Motor neuron (in vitro differentiated cells): ENCODE measurements at places on chromosomes 13 and 19.

DNA sequence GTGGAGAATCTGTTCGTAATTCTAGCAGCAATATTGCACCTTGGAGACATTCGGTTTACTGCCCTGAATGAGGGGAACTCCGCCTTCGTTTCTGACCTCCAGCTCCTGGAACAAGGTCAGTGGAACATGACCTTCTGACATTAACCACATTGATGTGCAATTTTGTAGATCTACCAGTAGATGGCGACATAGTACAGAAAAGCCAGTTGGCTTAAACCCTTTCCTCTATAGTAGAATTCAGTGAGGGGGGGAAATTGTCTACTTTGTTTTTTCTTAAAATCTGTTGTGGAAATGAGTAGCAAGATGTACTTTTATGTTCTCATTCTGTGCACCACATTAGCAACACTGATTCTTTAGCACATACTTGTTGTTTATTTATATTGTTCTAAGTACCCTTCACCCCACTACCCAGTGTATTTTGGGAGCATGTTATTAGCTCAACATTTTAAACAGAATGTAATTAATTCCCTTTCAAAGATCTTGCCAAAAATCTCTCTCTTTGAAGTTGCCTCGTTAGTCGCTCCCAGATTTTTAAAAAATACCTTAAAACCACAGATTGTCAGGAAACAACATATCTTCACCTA, 332.2 kb downstream of the MYO16 start:
- ATAC-seq, result peak; percentile 76

DNA sequence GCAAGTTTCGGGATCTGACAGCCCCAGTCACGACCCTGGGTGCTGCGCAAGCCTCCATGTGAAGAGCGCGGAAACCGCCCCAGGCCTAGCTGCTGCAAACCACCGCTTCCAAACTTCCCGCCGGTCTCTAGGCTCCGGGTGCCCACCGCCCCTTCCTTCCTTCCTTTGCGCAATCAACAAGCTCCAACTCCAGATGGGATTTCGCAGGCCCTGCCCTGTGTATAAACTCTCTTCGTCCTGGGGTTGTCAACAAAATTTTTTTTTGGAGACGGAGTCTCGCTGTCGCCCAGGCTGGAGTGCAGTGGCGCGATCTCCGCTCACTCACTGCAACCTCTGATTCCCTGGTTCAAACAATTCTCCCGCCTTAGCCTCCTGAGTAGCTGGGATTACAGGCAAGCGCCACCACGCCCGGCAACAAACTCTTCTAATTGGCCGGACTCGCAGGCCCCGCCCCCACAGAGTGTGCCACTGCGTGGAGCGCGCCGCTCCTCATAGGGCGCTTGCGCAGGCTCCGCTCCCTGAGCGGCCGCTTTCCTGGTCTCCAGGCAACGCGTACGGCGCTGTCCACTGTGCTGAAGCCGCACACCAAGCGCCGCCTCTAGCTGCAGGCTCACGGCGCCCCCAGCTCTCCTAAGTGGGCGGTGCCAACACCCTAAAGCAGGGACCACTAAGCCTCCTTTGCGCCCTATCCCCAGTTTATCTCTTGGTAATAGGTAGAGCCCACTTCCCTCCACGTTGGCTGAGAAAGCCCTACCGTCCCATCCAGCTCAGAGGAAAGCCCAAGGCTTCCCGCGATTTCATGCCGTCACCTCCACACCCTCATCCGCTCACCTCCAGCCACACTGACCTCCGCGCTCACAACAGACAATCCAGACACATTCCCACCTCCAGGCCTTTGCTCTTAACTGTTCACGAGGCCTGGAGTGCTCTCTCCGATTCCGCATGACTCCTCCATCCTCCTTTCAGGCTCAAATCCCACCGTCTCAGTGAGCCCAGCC, 5.5 kb upstream of the QTRT1 start:
- peak; percentile 99 for ATAC-seq

DNA sequence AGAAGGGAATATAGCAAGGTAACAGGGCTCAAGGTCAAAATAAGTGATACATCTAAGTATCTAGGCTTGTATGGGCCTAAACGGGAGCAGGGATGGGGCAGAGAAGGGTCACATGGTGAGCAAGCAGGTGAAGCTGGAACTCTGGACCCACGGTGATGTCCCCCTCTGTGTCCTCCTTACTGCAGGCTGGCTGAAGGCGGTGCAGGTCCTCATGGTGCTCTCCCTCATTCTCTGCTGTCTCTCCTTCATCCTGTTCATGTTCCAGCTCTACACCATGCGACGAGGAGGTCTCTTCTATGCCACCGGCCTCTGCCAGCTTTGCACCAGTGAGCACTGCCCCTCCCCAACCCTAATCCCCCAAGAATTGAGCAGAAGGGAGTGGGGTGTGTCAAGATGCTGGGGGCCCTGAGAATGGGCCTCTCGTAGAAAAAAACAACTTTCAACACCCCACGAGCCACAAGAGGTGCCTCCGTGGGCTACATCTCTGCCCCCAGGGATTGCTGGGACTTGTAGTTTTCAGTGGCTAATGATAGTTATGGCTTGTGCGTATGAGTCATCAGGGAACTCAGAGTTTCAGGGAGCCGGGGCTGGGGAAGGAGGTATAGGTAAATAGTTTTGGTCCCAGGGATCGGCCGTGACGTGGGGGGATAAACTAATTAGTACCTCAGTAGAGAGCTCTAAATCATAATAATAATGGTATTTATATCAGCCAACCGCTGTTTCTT, 4.0 kb downstream of the EMP3 start:
- ATAC-seq, result no peak

DNA sequence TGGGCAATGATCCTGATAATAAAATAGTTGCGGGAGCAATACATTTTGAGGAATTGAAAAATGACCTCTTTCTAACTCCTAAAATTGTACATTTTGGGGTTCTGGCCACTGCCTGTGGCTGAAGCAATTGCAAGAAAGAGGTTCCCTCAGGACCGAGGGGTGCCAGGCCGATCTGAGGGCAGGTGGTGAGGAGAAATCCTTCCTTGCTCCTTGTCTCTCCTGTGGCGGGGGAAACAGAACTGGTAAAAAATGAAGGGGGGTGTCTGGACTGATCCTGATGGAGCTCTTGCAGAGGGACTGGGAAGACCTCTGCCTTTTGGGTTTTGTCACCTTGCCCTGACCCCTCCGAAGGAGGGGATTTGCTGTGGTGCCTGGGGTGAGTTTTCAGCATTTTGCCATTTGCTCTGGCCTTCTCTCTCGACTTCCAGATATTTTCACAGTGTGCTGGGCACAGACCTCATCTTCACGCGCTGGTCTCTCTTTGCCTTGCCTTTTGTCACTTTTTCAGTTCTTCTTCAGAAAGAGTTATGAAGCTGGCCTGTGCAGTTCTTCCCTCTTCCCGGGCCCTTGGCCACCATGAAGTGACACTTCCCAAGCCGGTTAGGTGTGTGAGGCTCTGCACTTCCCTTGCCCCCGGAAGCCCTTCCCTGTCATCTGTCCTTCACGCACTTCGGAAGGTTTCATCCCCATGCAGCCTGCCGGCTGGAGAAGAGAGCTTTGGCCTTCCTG, 22.2 kb downstream of the NFIX start:
- ATAC-seq, result no peak
